DMS153 (cell line): ENCODE measurements at places on chromosomes 4 and X.

- DNase-seq = no peak
These were observed 378.4 kb upstream of the PCDH7 start for GRCh38 chr4:30341731-30342130.

- DNase-seq = no peak
These were observed 240.9 kb downstream of the AR start for GRCh38 chrX:67784712-67785111.

DNA sequence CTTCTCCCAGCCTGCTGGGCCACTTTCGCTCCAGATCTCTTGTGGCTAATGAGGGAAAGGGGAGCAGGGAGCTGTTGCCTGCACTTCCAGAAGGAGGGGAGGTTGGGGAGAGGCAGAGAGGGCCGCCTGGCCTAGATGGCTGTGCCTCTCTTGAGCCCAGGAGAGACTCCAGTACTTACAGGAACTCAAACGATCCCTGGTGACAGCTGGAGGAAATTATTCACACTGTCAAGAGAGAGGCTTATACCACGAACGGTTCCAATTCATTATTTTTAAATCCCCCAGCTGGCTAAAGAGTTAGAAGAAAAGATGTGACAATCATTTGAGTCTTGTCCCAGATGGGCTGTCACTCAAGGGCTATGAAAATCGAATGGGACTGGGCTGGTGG, 96.1 kb downstream of the PHKA2 start:
- DNase-seq = no peak

DNA sequence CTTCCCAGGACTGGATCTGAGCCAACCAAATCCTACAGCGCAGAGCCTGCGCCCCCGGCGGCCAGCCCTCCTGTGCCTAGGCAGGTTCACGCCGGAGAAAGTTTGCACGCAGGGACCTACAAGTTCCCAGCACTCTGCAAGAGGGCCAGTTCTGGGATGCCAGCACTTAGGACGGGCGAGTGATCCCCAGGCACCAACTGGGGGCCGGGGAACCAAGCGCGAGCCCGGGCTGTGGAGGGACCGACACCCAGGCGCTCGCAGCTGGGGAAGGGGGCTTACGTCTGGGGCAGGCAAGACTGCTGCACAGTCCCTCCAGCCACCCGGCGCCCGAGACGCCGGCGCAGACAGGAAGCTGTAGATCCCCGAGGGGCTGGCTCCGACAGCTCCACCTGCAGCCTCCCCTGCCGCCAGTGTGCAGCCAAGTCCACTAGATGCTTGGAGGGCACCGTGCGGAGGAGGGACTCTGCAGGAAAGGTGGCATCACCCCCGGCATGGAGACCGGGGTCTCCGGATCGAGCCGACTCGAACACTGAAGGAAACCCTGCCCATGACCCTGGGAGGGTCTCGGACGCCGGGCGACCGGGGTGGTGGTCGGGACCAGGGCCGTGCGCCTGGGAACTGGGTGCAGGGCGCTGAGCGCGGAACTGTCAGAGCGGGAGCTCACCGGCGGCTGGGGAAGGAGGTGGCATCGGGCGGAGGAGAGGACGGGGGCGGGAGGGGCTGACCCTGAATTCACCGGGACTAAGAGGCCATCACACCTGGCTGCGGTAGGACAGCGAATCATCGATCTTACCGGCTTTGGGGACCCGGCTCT, 566 bp downstream of the CORIN start:
- no peak for DNase-seq

DNA sequence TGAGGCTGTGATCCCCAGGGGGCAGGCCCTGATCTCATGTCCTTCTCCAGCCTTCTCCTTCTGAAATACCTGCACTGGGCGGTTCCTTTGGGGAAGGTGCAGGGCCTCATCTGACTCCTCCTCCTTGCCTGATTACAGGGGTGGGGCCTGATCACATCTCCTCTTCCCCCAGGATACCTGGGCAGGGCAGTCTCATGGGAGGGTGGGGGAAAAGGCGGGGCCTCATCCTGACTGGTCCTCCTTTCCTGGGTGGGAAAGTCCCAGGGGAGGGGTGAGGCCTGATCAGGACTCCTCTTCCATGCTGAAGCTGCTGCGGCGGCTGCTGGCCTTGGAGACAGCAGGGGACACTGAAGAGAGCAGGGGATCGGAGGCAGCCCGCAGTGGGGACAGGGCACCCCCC, 13.3 kb downstream of the TFE3 start:
- DNase-seq = no peak

GRCh38 chrX:55801811-55802210, 84.3 kb downstream of the RRAGB start:
- DNase-seq = no peak

GRCh38 chr4:24774452-24774851, 20.9 kb upstream of the SOD3 start:
- DNase-seq = no peak

DNA sequence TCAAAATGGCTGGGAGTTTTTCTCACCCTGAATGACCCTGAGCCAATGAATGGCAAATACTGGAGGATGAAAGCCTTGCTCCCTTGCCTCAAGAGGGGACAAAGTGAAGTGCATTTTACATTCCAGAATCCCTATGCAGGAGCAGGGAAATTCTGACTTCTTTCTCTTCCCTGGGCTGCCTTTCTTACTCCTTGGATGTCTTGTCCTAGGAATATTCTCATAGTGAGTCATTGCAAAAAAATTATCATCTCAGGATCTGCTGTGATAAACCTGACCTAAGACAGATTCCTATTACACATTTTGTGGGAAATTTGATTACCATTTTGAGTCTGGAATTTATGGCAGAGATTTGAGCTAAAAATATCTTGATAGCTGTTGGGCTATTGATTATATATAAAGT, 199.9 kb downstream of the TMA16 start:
- DNase-seq = no peak

GRCh38 chr4:25783126-25783525, 79.7 kb downstream of the SEL1L3 start:
- DNase-seq = no peak

GRCh38 chrX:105526431-105526830, 295.9 kb upstream of the NRK start:
- DNase-seq = no peak

DNA sequence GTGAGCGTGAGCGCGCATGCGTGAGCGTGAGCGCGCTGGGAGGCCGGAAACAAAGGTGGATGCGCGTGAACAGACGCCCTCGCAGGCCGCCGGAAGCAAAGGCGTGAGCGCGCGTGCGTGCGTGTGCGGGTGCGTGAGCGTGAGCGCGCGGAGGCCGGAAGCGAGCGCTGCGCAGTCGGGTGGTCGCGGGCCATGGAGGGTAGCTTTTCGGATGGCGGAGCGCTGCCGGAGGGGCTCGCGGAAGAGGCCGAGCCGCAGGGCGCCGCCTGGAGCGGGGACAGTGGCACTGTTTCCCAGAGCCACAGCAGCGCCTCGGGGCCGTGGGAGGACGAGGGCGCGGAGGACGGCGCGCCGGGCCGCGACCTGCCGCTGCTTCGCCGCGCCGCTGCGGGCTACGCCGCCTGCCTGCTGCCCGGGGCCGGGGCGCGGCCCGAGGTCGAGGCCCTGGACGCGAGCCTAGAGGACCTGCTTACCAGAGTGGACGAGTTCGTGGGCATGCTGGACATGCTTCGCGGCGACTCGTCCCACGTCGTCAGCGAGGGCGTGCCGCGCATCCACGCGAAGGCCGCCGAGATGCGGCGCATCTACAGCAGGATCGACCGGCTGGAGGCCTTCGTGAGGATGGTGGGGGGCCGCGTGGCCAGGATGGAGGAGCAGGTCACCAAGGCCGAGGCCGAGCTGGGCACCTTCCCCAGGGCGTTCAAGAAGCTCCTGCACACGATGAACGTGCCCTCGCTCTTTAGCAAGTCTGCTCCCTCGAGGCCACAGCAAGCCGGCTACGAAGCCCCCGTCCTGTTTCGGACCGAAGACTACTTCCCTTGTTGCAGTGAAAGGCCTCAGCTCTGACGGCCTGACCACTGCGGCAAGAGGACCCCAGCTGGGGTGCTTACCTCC, at the start of gene BLOC1S4:
BLOC1S4 (plus strand) TSS at position 157 of the 894 bp plus-strand sequence; CDS start at position 193, 36 bp downstream.
- peak; percentile 42 for DNase-seq

DNA sequence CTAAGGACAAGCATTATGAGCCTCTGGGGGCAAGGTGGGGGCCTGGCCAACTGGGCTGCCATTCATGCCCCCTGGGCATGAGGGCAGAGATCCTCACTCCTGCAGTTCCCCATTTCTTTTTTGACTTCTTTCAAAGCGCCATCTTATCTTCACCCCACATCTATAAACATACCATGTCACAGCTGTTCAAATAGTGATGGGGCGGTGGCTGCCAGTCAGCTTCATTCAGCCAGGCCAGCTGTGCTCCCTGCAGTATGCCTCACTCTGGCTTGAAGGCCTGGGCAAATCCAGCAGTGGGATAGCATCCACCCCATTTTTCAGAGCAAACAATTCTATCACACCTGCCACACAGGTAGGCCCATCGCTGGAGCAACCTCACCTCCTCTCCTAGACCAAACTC, 85.5 kb downstream of the NHSL2 start:
- no peak for DNase-seq

GRCh38 chrX:84186603-84187532, 1.1 kb downstream of the RPS6KA6 start:
- DNase-seq = no peak

GRCh38 chr4:81574991-81575390, 103.3 kb upstream of the RASGEF1B start:
- no peak for DNase-seq

- no peak for DNase-seq
These were observed 49.1 kb downstream of the MID1 start for GRCh38 chrX:10571260-10571659.

DNA sequence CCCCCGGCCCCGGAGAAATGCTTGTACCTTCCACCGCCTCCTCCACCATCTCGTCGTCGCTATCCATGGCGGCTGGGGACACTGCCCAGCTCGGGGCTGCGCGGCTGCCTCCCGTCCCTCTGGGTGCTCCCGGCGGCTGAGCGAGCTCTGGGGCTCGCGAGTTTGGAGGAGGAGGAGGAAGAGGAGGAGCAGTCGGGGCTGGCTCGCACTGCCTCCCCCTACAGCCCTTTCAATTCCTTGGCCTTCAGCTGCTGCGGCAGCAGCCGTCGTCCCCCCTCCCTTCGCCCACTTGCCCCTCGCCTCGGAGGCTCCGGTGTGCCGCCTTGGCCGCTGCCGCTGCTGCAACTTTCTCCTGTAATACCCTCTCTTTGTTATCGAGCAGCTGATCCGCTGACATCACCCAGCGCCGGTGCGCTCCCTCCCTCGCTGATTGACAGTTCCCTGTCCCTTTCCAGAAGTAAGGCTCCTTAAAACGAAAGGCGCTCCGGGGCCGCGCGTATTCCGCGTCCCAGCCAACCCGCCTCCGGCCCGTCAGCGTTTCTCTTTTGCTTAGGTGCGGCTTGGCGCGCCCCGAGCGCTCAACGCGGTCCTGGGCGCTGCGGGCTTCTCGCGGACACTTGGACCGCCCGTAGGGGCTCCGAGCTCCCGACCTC, at the start of gene SETD7:
SETD7 (minus strand) TSS at position 149 of the 653 bp plus-strand sequence; CDS start at position 67, 82 bp downstream.
- DNase-seq = peak; percentile 67

GRCh38 chr4:165635381-165635780, 237.7 kb upstream of the TLL1 start:
- DNase-seq = no peak

DNA sequence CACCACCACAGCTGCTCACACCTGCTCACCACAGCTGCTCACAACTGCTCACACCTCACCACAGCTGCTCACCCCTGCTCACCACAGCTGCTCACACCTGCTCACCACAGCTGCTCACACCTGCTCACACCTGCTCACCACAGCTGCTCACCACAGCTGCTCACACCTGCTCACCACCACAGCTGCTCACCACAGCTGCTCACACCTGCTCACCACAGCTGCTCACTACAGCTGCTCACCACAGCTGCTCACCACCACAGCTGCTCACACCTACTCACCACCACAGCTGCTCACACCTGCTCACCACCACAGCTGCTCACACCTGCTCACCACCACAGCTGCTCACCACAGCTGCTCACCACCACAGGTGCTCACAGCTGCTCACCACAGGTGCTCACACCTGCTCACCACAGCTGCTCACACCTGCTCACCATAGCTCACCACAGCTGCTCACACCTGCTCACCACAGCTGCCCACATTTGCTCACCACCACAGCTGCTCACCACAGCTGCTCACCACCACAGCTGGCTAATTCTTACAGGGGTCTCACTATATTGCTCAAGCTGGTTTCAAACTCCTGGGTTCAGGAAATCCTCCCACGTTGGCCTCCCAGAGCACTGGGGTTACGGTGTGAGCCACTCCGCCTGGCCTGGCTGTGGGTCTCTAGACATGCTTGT, 30.4 kb upstream of the CPLX1 start:
- DNase-seq = no peak
